Stimulated activated CD4-positive, alpha-beta T cell treated with anti-CD3 and anti-CD28 coated beads, Interleukin-4, amount 100 ng/mL, for 48 hours (primary cell): ENCODE measurements at places on chromosomes 4 and X.

DNA sequence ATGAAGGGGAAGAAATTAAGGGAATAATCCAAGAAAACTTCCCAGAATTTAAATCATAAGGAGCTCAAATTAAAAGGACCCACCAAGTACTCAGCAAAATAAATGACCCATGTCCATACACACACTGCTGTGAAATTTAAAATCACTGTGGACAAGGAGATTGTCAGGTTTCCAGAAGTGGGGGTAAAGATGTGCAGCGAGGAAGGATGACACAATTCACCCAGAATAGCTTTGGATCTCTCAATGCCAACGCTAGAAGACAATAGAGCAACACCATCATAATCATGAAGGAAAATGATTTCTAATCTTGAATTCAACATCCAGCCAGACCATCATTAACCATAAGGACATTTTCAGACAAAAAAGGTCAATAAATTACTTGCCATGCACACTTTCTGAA, 65.7 kb downstream of the CASK start:
- DNase-seq = no peak

DNA sequence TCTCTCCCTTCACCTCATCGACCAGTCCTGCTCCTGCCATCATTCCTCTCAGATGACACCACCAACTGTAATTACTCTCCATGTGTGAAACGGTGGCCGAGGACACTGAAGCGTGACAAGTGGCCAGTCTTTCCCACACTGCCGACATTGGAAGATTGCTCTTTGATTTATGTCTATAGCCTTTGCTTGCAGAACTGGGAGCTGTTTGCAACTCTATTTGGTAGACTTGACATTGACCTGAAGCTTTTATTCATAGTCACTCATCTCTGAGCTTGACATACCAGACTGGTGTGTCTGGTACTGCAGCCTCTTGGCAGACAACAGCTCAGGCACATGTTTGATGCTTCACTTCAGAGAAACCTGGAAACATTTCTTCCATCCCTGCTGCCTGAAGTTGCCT, 121.8 kb upstream of the GALNT7 start:
- no peak for DNase-seq

DNA sequence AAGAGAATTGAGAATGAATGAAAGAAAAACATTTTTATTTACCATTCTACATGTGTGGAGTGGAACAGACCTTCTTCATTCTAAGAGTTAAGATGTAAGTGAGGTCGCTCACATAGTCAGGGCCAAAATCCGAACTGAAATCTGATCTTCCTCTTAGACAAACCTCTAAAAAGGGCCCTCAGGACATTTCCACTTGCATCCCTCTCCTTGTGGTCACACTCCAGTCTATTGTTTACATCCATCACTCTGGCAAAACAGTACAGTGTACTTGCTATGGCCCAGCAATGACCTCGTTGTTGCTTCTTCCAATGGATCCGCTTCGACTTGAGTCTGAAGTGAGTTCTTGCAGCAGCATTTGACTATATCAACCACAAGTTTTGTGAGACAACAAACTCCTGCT, 54.2 kb downstream of the MOSPD2 start:
- DNase-seq = no peak

GRCh38 chr4:143287572-143287923, 49.1 kb upstream of the GAB1 start:
- DNase-seq = no peak

DNA sequence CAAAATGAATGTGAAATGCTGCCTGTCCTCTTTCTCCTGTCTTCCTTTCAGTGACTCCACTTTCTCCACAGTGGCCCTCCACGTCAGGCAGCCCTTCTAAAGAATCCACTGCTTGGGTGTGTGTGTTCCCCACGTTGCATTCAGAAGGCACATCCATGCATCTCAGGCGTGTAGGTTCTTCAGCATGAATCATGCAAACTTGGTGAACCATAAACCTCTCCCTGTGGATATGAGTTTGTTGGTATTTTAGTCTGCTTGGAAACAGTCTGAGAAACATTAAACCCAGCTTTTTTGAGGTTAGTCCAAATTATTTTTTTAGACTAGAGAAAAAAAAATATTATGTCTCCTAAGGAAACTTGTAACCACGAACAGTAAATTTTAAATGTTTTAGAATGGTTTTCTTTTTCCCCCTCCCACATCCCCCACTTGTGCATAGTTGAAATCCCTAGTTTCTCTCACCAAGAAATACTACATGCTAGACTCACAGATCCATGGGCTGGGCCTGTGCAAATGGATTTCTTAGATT, 251.6 kb downstream of the CBR4 start:
- no peak for DNase-seq

DNA sequence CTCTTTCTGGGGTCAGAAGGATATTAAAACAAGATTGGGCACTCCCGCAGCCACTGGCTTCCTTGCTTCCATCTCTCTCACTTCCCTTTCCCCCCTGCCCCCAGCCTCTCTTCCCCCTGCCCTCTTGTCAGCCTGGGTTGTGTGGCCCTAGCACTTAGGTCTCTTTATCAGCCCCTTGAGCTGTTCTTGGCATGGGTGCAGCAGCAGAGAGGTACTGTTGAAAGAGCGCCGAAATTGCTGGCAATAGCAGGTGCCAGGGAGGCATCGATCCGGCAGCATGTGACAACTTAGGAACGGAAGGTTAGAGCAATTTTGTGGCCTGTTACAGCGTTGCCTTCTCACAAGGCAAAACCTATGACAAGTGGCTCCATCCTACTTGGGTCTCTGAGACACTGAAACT, 333.1 kb upstream of the IGFBP7 start:
- DNase-seq = no peak

- DNase-seq = no peak
These were observed 57.1 kb upstream of the DDX3X start for GRCh38 chrX:41276661-41277506.

DNA sequence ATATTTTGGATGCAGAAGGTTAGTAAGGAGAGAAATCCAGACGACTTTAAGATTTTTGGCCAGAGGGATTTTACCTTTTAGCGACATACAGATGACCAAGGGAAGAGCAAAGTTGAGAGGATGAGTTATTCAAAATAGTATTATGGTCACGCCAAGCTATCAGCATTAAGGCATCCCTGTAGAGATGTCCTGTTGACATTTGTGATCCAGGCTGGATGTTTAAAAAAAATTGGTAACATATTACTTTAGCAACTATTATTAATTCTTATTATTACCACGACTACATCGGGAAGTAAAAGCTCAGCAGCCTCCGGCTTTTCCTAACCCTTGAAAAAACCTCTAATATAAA, 562 bp upstream of the OSTC start:
- DNase-seq = no peak

DNA sequence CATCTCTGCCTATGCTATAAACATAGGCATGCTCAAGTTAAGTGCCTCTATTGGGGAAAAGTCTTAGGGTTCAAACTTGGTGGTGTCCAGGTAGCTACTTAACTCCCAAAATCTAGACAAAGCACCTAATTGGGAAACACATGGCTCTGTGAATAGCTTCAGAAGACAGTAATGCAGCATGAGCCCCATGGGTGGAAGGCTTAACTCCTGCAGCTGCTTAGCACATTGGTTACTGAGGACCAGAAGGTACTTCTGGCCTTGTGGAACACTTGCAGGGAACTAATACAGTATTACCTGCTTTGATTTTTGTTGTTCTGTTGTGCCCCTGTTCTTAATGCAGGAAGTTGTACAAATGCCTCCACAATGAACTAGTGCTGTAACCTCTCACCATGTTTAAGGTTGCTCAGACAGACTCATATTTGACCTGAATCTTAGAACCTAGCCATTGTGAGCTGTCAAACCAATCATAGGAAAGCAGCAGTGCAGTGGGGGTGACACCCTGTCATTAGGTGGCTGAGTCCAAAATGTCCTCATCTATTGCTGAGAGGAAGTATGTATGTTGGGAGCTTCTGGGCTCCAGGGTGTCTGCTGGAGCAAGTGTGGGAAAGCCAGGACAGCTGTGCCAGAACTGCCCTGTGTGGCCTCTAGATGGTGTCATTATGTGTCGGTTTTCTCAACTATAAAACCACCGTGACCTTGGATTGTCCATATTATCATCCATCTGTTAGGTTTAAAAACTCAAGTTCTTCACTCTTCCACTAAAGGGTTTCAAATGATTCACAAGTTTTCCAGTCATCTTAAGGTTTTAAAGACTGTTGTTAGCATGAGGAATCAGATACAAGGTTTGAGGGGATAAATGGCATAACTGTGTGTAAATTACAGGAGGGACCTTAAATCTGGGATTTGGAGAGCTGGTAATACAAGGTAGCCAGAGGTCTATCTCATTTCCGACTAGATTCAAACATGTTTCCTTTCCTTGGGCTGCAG, 69.9 kb upstream of the WDR1 start:
- no peak for DNase-seq

DNA sequence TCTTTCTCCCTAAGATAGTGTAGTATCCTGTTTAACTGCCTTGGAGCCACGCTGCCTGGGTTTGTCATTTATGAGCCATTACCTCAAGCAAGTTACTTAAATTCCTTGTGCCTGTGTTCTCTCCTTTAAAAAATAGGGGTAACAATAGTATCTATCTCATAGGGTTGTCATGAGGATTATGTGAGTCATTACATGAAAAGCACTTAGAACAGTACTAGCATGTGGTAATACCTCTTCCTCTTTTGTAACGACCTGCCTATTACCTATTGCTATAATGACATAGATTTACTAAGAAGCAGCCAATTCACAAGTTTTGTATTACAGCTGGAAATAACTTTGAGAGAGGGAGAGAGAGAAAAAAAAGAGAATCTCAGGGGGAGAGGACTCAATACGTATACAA, 834.7 kb downstream of the RAPGEF2 start:
- no peak for DNase-seq

DNA sequence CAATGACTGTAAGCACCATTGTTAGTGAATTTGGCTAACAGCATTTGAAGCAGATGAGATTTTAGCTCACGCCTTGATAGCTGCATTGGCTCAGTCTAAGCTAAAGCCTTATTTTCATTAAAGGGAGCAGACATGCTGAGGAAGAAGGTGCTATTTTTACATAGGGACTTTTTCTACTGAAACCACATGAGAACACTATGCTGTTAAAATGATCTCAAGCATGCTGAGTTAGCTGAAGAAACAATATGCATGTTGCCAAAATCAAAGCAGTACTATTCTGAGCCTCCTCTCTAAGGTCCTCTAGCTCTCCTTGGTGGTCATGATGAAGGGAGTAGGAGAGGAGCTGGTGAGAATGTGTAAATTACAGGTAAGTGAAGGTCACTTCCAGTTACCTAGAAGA, 134.4 kb upstream of the JADE1 start:
- DNase-seq = no peak

DNA sequence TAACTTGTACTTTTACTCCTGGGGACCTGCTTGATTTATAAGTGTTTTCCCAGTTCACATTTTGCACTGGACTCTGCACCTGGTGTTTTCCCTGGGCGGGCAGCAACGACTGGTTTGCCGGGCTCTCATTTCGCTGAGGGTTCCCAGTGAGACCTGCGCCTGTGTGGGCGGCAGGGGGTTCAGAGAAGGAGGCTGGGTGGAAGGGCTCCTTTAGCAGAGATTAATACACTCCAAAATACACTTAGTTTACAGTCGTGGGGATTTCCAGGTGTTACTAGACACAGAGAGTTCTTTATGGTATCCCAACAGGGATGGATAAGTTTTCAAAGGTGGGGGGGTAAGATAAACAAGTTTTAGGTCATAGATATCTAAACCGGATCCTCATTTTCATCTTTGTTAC, 53.0 kb upstream of the SHISA3 start:
- DNase-seq = no peak

DNA sequence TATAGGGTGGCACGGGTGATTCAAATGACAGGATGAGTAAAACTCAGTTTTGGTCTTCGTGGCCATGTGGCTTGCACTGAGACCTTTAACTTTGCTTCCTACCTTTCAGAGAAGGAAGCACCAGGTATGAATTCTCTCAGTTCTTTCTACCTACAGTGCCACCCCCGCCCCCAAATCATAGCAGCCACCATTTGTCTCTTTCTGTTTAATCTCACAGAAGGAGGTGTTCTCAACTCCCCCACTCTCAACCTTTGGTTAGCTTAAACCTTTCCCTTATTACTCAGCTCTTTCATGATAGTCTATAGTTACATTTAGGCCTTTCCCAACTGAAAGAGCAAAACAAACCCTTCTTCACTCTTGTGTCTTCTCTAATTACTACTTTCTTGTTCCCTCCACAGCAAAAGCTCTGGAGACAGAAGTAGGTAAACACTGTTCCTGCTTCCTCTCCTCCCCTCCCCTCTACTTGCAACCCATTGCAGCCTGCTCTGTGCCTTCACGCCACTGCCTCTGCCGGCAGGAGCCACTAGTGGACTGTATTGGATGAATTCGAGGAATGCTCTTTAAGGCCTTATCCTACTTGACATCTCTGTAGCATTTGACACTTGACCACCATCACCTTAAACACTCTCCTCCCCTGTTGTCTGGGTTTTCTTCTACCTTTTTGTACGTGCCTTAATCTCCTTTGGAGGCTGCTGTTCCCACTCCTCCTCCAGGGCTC, 123.7 kb downstream of the AFF1 start:
- peak; percentile 27 for DNase-seq

DNA sequence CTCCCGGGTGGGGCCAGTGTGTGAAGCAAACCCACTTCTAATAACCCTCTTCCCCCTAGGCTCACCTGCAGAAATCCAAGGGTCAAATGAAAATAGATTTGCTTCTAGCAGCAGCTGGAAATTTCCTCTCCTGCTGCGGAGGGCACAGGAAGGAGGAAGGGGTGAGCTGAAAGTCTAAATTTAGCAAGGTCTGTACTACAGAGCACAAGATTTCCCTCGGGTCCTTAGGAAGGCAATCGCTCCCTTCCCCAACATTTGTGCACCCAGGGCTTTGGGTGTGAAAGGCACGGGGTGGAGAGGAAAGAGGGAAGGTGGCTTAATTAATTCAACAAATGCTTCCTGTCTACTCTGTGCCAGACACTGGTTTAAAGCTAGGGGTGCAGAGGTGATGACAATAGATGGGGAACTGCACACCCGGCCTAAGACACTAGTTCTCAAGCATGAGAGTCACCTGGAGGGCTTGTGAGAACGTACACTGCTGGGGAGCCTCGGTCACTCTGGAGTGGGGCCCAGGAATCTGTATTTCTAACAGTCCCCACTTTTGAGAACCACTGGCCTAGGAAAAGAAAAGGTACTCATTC, 204.4 kb downstream of the NSUN7 start:
- DNase-seq = no peak

DNA sequence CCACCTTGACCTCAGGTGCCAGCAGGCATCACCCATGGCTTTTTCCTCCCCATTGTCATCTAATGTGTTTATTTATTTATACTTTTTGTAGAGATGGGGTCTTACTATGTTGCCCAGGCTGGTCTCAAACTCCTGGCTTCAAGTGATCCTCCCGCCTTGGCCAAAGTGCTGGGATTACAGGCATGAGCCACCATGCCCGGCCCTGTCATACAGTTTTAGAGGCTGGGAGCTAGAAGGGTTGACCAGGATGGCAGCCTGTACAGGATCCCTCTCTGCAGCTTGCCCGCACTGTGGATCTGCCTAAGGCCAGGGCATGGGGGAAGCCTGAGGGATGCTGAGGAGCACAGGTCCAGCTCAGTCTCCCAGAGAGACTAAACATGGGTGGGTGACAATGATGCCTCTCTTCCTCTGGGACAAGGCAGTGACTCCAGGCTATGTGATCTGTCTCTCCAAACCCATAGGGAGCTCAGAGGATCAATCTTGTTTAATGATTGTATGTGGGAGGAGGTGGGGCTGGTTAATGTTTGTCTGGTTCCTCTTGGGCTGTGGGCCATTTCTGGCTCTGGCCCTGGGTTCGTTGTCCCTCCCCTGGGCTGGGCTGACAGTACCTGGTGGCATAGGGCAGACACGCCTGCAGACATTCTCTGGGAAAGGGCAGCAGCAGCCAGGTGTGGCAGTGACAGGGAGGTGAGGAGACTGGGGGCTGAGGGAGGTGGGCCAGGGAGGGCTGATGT, 8.3 kb upstream of the GJB1 start:
- DNase-seq = no peak
